CD4-positive, alpha-beta T cell (primary cell): ENCODE measurements at places on chromosomes 12 and 14. TPM values are rescaled to one million over a fixed set of nuclear protein-coding genes. Genes with fewer than 3 reads are reported as not detected.

CCDC92 gene
- total RNA-seq, result 12.7 TPM

ZNF891 gene
- total RNA-seq, result 4.5 TPM

DTX1 gene
- 14.2 TPM for total RNA-seq

ADCY6 gene
- total RNA-seq, result not detected

RHNO1 gene
- total RNA-seq, result 31.3 TPM

FGF6 gene
- total RNA-seq, result not detected

LMNTD1 gene
- total RNA-seq, result not detected

NCKAP5L gene
- total RNA-seq, result 9.8 TPM

ANG gene
- 0.92 TPM for total RNA-seq

PZP gene
- not detected for total RNA-seq

NEUROD4 gene
- total RNA-seq, result not detected

DNA sequence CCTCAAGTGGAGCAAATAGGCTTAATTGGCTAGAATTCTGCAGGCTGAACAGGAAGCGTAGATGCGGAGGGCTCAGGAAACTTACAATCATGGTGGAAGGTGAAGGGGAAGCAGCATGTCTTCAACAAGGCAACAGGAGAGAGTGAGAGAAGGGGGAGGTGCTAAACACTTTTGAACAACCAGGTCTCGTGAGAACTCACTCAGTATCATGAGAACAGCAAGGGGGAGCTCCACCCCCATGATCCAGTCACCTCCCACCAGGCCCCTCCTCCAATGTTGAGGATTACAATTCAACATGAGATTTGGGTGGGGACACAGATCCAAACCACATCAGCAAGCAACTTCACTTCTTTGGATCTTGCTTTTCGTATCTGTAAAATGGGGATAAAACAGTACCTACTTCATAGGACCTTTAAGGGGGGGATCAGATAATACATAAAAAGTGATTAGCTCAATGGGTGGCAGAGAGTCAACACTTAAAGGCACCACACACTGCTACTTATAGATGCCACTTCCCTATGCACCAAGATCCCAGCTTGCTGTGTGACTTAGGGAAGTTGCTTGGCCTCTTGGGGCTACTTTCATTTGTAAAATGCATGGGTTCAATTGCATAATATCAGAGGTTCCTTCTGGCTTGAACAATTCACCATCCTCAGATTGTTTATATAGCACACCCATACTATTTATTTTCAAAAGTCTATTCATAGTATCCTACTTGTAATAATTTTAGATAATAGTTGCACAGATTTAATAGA is 184.8 kb upstream of the RPH3A start:
- H3K36me3 ChIP-seq, result no peaks in the 10 kb centered on the region
- no peak overlapping the region for H3K4me3 ChIP-seq
- no peaks in the 10 kb centered on the region for H3K4me1 ChIP-seq
- peak; percentile 8 for DNase-seq
- H3K27ac ChIP-seq, result no peak overlapping the region

DNA sequence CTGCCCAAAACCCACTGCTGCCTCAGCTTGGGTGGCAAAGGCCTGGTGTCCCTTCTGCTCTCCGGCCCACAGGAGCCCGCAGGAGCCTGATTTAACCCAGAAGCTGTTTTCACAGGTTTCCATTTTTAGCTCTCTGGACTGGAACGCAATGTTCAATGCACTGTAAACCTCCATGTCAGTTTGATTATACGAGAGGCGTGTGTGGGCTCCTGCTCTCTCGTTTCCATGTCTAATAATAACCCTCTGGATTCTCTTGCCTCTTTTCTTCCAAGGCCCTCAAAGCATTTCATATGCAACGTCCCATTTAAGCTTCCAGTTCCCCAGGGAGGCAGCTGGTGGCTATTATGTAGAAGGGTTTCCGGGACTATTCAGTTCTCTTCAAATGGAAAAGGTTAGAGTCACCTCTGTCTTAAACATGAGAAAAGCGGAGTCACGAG is 161.1 kb downstream of the SUDS3 start:
- H3K27me3 ChIP-seq, result no peaks in the 10 kb centered on the region
- H3K36me3 ChIP-seq, result no peaks in the 10 kb centered on the region

- H3K4me3 ChIP-seq, result no peak overlapping the region
- peaks cover 22% of the 10 kb centered on the region for H3K4me1 ChIP-seq
- DNase-seq, result no peak
- H3K36me3 ChIP-seq, result peaks cover 71% of the 10 kb centered on the region
- no peak overlapping the region for H3K27ac ChIP-seq
Observed at GRCh38 chr12:46233423-46233822, 35.4 kb downstream of the SLC38A1 start.

DNA sequence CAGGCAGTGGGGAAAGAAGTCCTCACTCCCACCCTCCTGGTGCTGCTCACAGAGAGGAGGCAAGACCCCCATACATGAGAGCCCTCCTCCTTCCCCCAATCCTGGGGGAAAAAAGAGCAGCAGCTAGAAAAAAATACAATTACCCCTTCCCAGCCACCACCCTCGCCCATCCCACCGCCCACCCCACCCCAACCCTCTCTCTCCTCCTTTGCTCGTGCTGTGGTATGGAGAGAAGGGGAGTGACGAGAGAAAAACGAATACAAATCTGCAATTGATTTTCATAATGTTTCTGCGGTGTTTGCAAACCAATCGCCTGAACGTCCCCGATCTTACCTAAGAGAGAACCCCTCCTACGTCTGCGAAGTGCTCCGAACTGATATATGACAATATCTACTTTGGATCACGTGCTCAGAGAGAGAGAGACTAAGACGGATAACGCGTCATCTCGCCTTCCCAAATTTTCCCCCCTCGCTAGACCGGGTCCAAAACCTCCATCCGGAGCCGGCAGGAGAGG is at the start of gene HOXC11:
HOXC11 (plus strand) TSS at position 405 of the 514 bp plus-strand sequence. CDS start 116 bp downstream, outside the sequence.
- no peak within 1 kb of the TSS for H3K4me3 ChIP-seq
- DNase-seq, result no peak
- H3K27ac ChIP-seq, result no peak within 1 kb of the TSS

DNA sequence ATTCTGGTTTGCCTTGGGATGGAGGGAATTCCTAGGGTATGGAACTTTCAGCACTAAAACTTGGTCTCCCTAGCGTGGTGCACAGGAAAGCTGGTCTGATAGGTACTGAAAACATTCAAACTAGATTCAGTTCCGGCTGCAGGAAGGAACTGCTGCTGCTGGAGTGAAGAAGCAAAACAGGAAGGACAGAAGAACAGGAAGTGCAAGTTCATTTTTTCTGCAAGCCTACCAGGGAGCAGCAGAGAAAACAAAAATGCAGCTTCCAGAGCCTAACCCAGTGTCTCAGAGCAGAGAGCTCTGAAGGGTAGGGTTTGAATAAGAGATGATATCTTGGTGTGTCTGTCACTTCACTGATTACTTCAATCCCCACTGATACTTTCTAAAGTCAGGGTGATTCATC is 165.2 kb downstream of the VRK1 start:
- peak overlapping the region; percentile 8 for H3K4me3 ChIP-seq
- H3K36me3 ChIP-seq, result no peaks in the 10 kb centered on the region
- peak overlapping the region; percentile 55 for H3K27ac ChIP-seq
- H3K4me1 ChIP-seq, result peaks cover 75% of the 10 kb centered on the region

- peaks cover 5% of the 10 kb centered on the region for H3K36me3 ChIP-seq
- no peaks in the 10 kb centered on the region for H3K27me3 ChIP-seq
- H3K4me1 ChIP-seq, result peaks cover 22% of the 10 kb centered on the region
- no peak overlapping the region for H3K4me3 ChIP-seq
- H3K27ac ChIP-seq, result no peak overlapping the region
Observed at GRCh38 chr12:119666226-119666795, 1.6 kb upstream of the PRKAB1 start.

- no peak overlapping the region for H3K4me3 ChIP-seq
- H3K4me1 ChIP-seq, result no peaks in the 10 kb centered on the region
- peaks cover 57% of the 10 kb centered on the region for H3K36me3 ChIP-seq
- DNase-seq, result no peak
- no peaks in the 10 kb centered on the region for H3K27me3 ChIP-seq
Observed at GRCh38 chr12:55982319-55982936, 8.6 kb downstream of the RAB5B start.

- no peak for DNase-seq
- no peaks in the 10 kb centered on the region for H3K36me3 ChIP-seq
- H3K27ac ChIP-seq, result no peak overlapping the region
Observed at GRCh38 chr14:96625426-96625985, 123.3 kb downstream of the PAPOLA start.

- no peaks in the 10 kb centered on the region for H3K27me3 ChIP-seq
- no peaks in the 10 kb centered on the region for H3K4me1 ChIP-seq
- H3K36me3 ChIP-seq, result no peaks in the 10 kb centered on the region
- H3K27ac ChIP-seq, result no peak overlapping the region
Observed at GRCh38 chr12:88876857-88877256, 296.6 kb upstream of the KITLG start.

- peak overlapping the region; percentile 79 for H3K4me3 ChIP-seq
- peaks cover 9% of the 10 kb centered on the region for H3K4me1 ChIP-seq
- H3K27me3 ChIP-seq, result no peaks in the 10 kb centered on the region
- H3K36me3 ChIP-seq, result peaks cover 11% of the 10 kb centered on the region
- peak overlapping the region; percentile 43 for H3K27ac ChIP-seq
Observed at GRCh38 chr14:70416338-70416724, 559 bp downstream of the SYNJ2BP start.

GRCh38 chr14:26121181-26121580 is 476.7 kb downstream of the NOVA1 start:
- no peaks in the 10 kb centered on the region for H3K27me3 ChIP-seq
- H3K27ac ChIP-seq, result no peak overlapping the region
- DNase-seq, result no peak
- no peak overlapping the region for H3K4me3 ChIP-seq

- H3K27ac ChIP-seq, result no peak overlapping the region
- H3K4me3 ChIP-seq, result no peak overlapping the region
- DNase-seq, result no peak
- H3K36me3 ChIP-seq, result peaks cover 23% of the 10 kb centered on the region
Observed at GRCh38 chr14:58501214-58501816, 73.8 kb downstream of the KIAA0586 start.

DNA sequence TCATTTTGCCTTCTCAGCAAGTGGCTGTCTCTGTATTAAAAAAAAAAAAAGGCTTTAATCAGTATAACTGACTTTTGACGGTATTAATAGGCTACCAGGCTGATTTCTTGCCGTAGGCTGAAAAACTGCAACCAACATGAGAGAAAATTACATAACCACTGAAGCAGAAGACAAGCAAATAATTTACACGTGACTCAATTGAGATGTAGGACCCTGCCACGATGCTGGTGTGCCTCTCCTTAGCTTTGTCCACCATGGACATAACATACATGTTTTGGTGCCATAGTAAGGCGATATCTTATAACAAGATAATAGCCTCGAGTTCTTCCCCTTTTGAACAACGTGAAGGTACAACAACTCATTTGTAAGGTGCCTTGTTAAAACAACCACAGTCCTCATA is 88.7 kb upstream of the GRIP1 start:
- no peak overlapping the region for H3K4me3 ChIP-seq
- H3K4me1 ChIP-seq, result peaks cover 4% of the 10 kb centered on the region
- DNase-seq, result no peak
- H3K27me3 ChIP-seq, result no peaks in the 10 kb centered on the region
- no peak overlapping the region for H3K27ac ChIP-seq

DNA sequence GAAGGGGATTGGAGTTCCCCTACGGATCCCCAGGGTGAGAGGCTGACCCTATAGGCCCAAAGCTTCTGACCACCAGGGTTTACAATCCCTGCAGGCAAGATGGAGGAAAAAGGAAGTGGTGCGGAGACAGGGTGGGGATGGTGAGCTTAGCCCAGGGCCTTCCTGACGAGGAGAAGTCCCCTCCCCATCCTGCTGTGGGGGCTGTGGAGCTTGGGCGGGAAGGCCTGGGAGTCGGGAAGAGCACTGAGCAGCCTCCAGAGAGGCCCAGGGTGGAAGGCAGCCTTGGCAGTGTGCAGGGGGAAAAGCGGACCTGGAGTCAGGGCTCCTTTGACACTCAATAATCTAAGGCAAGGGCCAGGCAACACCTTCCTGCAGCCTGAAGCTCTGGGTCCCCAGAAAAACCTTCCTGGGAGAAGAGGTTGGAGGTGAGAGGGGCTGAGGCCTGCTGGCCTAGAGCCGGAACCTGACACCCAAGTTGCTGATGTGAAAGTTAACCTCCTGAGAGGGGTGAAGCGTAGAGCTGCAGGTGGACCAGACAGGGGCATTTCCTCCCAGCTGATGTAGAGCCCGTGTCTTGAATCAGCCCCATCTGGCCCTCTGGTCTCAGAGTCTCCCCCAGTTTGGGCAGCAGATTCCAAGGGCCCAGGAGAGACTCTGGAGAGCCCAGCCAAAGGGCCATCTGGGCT is 6.0 kb downstream of the HDAC7 start:
- H3K4me3 ChIP-seq, result peak overlapping the region; percentile 58
- no peak for DNase-seq
- H3K27me3 ChIP-seq, result no peaks in the 10 kb centered on the region
- peaks cover 99% of the 10 kb centered on the region for H3K4me1 ChIP-seq
- H3K36me3 ChIP-seq, result peaks cover 6% of the 10 kb centered on the region

GRCh38 chr12:862303-862911 is 87.1 kb downstream of the RAD52 start:
- DNase-seq, result no peak
- no peak overlapping the region for H3K27ac ChIP-seq
- no peaks in the 10 kb centered on the region for H3K27me3 ChIP-seq
- H3K4me3 ChIP-seq, result no peak overlapping the region

GRCh38 chr14:20734430-20734806 is 11.3 kb upstream of the EDDM3A start:
- no peak overlapping the region for H3K4me3 ChIP-seq
- H3K4me1 ChIP-seq, result no peaks in the 10 kb centered on the region
- no peak for DNase-seq
- no peaks in the 10 kb centered on the region for H3K27me3 ChIP-seq

- H3K36me3 ChIP-seq, result no peaks in the 10 kb centered on the region
- DNase-seq, result no peak
- H3K4me3 ChIP-seq, result peak overlapping the region; percentile 49
- peaks cover 30% of the 10 kb centered on the region for H3K4me1 ChIP-seq
- H3K27ac ChIP-seq, result peak overlapping the region; percentile 63
Observed at GRCh38 chr12:105329926-105330282, 587 bp upstream of the C12orf75 start.

DNA sequence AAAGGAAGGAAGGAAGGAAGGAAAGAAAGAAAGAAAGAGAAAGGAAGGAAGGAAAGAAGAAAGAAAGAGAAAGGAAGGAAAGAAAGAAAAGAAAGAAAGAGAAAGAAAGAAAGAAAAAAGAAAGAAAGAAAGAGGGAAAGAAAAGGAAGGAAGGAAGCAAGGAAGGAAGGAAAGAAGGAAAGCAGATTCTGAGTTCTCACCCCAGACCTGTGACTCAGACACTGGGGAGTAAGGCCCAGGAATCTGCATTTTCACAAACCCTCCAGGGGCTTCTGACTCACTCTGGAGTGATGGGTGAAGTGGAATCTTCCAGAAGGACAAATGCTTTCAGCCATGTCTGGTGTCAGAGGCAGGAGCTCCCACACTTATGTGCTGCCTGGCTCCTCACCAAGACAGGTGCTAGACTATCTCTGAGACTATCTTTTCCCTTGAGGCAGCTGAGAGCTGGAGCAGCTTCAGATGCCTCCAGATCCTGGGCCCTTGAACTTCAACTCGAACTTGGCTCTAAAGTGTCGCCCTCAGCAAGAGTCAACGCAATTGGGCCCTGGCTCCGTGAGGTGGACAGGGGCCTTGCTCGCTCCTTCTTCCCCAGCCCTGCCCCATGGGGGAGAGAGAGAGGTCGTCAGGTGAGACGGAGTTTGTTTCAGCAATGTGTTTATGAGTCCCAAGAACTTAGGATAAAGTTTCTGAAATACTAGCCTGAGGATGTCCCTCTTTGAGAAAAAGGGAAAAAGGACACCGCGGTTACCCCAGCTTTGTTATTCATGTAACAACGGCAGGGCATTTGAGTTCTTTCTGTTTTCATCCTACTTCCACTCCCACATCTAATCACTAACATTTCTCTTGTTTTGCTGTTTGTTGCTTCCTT is 19.8 kb upstream of the SCARB1 start:
- no peak overlapping the region for H3K4me3 ChIP-seq
- no peak for DNase-seq
- no peaks in the 10 kb centered on the region for H3K27me3 ChIP-seq
- H3K27ac ChIP-seq, result no peak overlapping the region
- H3K4me1 ChIP-seq, result peaks cover 8% of the 10 kb centered on the region
- H3K36me3 ChIP-seq, result no peaks in the 10 kb centered on the region
